ENCODE measurements at places on chromosomes 7 and 10.

GRCh38 chr7:28346676-28347363 is 65.5 kb upstream of the CREB5 start:
- no peak for DNase-seq

DNA sequence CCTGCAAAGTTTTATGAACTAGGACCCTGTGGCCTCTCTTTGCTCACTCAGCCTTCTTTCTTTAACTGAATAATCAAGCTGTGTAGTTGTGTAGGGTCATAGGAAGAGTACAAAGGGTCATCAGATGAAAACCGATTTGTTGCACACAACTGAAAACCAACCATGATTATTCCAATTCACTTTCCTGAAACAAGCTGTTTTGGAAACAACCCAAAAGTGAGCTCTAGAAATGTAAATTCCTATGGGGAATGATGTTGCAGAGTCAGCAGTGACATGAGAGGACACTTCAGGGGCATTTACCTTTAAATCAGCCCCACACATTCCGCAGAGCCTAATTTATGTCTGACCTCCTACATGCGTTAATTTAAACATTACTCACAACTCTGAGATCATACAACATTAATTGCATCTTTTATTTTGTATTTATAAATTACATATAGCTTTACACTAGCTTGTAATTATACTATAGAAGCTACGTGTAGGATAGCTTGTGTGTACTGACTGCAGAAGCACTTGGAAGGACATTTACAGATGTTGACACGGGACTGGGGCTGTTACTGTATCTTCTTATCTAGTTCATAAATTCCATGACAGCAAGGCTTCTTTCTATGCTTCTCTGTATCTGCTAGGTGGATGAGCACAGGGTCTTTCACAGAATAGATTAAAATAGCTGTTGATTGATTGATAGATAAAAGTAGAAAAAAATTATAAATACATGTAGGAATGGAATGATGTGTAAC is 139.9 kb upstream of the AKR1E2 start:
- DNase-seq: no peak

GRCh38 chr7:138773817-138774216 is 24.0 kb upstream of the TMEM213 start:
- peak; percentile 38 for DNase-seq

- no peak for DNase-seq
Observed at GRCh38 chr7:52061666-52062065, 745.1 kb upstream of the COBL start.

DNA sequence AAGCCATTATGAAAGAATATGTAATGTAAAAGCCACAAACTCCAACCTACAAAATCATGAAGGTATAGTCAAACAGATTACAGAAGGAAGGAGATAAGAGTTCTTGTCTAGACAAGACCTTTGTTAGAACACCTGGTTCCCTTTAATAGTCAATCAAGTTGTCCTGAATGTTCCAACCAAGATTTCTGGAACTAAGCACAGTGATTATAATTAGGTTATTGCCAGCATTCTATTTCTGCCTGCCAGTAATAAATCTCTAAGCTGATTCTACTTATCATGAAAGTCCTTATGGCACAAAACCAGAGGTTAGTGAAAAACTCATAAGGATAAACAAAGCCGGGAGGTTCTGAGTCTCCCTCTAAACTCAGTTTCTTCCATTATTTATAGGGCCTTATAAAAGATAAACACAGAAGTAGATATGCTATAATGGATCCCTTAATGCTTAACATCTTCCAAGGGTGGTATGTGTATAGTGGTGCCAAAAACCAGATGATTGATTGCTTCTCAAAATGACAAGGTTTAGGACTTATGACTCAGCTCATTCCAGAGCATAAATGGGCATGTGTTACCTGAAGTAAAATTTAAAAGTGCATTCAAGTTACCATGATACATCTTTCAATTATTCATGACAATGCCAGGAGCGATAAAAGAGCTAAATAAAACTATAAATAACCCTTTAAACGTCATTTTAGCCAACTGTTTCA is 237.2 kb downstream of the CSTF2T start:
- no peak for DNase-seq

- DNase-seq: no peak
Observed at GRCh38 chr10:11178606-11179515, 161.2 kb downstream of the CELF2 start.

DNA sequence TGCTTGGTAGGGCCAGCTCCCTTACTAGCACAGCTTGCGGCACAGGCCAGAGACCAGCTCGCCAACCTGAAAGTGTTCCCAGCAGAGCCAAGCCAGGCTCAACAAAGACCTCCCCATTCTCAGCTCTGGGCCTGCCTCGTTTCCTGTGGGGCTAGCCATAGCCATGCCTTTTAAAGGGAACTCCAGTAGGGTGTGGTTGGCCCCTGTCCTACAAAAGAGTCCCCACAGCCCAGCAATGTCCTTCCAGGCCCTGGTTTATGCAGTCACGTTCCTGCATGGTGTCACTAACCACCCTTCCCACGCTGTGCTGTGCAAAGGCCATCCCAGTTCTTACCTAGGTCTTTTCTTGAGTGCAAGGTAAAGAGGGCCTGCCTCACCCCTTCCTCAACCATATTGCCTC is 87.8 kb upstream of the LRRC4 start:
- DNase-seq: no peak

- no peak for DNase-seq
Observed at GRCh38 chr10:107649249-107649648, 484.7 kb upstream of the SORCS1 start.

- DNase-seq: no peak
Observed at GRCh38 chr10:130487566-130487965, 351.4 kb downstream of the GLRX3 start.

- no peak for DNase-seq
Observed at GRCh38 chr10:78770167-78771090, 298.3 kb upstream of the ZMIZ1 start.

DNA sequence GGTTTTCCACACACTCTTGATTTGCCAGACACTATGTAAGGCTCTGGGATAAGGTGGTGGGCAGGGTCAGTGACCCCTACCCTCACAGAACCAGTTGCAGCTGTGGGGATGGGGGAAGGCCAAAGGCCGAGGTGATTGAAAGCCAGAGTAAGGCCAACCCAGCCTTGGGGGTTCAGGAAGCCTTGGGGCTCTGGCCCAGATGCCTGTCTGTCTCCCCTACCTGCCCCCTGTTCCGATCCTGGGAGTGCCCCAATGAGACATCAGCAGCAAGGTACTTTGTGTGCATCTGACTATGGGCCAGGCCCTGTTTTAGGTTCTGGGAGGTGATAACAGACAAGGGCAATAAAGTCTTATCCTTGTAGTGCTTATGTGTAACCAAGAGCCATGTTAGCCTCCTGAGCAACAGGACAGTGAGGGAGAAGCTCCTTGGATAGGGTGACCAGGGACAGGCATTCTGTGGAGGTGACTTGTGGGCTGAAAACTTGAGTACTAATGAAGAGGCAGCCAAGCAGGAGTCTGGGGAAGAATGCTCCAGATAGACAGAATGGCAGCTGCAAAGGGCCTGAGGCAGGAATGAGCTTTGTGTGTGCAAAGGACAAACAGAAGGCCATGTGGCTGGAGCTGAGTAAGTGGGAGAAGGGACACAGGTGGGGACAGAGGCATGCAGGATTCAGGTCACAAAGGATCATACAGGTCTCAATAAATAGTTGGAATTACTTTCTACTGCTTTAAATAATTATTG is 35.4 kb downstream of the TSPAN14 start:
- DNase-seq: no peak

- no peak for DNase-seq
Observed at GRCh38 chr10:128180843-128181242, 54.6 kb upstream of the MKI67 start.

DNA sequence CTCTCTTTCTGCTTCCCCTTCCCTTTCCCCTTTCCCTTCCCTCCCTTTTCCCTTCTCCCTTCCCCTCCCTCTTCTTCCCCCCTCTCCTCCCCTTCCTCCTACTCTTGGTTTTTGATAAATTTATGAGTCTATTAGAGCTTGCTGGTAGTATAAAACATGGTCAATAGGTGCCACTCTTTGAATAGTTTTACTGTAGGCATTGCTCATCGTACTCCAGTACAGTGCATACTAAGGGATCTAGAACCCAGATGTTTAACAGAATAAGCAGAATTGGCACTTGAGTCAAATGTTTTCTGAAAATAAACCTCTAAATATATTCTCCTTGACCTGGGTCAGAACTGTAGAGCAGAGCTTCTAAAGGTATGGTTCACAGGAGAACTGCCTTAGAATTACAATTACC is 126.7 kb downstream of the SORCS3 start:
- DNase-seq: no peak

GRCh38 chr7:12827219-12827821 is 139.9 kb downstream of the ARL4A start:
- DNase-seq: no peak

GRCh38 chr10:118204292-118204943 is 137.7 kb downstream of the FAM204A start:
- DNase-seq: no peak

DNA sequence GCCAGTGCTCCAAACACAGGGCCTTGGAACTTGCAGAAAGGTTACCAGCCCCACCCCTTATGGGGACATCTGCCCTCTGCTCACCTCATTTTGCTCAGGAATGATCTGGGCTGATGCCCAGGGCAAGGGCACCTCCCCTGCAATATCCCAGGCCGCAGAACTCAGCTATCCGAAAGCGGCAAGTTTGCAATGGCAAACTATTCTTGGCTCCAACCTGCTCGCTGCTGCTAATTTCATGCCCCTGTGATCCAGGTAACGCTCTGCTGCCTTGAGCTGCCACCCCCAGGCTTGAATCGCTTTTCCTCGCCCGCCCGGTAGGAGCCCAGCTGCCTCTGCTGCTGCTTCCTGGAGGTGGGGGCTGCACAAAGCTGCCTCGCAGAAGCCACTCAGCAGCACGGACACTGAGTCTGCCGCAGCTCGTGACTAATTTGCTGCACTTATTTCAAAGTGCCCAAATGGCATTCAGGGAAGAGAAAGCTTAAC is 18.2 kb downstream of the SLC29A3 start:
- no peak for DNase-seq

DNA sequence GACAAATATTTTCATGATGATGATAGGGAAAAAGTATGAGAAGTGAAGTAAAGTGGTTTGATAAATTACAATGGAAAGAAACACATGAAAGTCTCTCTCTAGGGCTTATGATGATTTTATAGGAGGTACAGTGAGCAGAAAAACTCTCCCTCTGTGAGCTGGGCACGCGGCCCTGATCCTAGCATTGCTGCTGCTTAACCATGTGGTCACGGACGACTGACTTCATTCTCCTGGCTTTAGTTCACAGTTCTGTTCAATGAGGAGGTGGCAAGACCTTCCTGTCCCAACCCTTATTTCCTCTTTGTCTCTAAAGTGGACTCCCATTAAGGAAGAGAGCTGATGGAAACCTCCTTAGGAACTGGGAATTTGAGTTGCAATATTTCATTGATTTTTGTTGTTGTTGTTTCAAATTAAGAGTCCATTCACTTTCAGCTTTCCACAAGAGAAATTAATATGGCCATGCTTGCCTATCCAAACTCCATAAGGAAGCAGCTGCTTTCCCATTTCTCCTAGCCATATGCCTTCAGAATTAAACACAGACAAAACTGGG is 8.2 kb upstream of the PON3 start:
- no peak for DNase-seq

- DNase-seq: no peak
Observed at GRCh38 chr7:17690030-17690429, 250.3 kb downstream of the SNX13 start.

DNA sequence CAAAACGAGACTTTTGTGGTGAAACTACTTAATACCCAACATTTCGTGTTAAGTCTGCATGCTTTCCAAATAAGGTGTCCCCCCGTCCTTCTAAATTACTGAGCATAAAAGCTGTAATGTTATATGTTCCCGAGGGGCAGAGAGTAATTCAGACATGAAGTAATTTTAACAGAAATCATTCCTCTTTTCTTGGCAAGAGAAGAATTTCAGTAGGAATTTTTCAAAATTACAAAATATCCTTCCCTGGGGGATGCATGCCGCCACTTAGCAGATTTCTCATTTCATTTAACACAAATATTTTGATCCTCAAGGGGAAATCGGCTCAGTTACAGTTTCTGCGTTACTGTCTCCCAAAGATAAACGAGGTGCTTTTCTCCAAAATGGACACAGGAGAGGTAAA is 213.2 kb upstream of the RHOBTB1 start:
- no peak for DNase-seq

- no peak for DNase-seq
Observed at GRCh38 chr7:17492437-17492836, 194.0 kb downstream of the AHR start.

GRCh38 chr7:67659091-67659490 is 662.5 kb downstream of the TYW1 start:
- no peak for DNase-seq

GRCh38 chr7:133815611-133816210 is 311.4 kb upstream of the LRGUK start:
- DNase-seq: no peak

GRCh38 chr10:77605466-77605865 is 32.1 kb downstream of the KCNMA1 start:
- no peak for DNase-seq

GRCh38 chr10:109593682-109594081 is 329.6 kb downstream of the XPNPEP1 start:
- DNase-seq: no peak

DNA sequence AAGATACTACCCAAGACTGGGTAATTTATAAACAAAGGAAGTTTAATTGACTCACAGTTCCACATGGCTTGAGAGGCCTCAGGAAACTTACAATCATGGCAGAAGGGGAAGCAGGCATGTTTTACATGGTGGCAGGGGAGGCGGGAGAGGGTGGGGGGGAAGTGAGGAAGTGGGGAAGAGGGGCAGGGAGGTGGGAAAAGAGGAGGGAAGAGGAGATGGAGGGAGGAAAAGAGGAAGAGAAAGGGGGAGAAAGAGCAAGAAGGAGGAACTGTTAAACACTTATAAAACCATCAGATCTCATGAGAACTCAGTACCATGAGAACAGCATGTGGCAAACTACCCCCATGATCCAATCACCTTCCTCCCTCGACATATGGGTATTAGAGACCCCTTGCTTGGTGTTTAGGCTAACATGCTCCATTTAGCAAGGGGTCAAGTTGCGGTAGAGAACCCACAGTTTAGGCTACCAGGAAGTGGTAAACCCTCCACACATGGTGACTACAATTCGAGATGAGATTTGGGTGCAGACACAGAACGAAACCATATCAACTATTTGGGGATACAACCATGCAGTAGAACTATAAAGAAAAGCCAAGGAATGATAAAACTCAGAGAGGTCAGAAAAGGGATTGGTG is 3.5 kb upstream of the LMBR1 start:
- no peak for DNase-seq

DNA sequence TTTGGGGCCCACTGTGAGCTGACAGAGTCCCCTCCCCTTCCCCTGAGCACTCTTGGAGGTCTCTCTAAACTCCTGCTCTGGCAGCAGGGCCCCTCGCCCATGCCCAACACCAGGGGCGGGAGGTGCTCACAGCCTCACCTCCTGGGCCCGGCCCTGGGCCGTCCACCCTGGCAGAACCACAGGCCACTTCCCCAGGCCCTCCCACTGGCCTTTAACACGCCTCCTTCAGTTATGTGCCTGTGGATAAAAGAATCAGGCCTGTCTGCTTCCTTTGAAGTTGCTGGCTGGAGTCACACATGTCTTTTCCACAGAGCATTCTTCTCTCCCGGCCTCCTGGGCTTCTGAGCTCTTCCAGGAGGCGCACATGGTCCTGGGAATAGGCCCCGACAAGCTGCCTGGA is 10.2 kb downstream of the MYL10 start:
- no peak for DNase-seq

Measured in NCI-H345 (cell line).